ENCODE measurements at places on chromosomes 16 and 17.

- no peak for DNase-seq
These were observed 15.9 kb downstream of the ADPRM start for GRCh38 chr17:10713318-10713717.

- DNase-seq, result no peak
These were observed 130.1 kb upstream of the SEC14L1 start for GRCh38 chr17:77010667-77011066.

DNA sequence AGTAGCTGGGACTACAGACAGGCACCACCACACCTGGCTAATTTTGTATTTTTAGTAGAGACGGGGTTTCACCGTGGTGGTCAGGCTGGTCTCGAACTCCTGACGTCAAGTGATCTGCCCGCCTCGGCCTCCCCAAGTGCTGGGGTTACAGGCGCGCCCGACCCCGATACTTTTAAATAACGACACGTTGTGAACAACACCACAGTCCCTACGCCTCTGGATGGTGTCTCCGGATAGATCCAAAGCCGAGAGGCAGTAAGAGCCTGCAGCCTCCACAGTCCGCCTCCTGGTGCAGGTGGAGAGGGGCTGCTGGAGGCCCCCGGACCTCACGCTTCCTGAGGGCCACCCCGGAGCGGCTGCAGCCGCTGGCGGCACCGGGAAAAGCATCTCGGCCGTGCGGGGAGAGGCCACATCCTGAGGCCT, 741 bp upstream of the TLCD3A start:
- DNase-seq, result no peak

DNA sequence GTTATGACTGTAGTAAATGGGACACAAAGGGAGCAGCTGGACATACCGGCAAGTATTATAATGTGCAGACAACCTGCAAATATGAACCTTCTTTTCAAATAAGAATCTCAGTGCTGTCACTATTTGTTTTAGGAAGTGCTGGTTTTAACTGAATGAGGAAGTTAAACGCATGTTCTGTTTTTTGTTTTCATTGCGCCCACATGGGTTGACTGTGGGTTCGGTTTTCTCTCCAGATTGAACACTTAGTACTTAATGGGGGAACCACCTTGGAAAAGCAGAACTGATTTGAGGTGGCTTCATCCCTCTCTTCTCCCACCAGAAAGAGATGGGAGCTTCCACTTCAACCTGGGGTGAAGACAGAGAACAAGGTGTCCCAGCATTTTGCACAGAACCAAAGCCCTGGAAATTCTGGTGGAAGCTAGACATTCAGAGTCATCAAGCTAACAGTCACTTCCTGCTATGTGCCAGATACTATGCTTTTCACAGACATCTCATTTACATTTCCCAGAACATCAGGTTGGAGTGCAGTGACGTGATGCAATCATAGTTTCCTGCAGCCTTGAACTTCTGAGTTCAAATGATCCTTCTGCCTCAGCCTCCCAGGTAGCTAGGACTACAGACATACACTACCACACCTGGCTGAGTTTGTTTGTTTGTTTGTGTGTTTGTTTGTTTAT, 149.8 kb downstream of the CDH13 start:
- no peak for DNase-seq

GRCh38 chr17:26775219-26775822, 518.6 kb upstream of the WSB1 start:
- DNase-seq, result no peak

DNA sequence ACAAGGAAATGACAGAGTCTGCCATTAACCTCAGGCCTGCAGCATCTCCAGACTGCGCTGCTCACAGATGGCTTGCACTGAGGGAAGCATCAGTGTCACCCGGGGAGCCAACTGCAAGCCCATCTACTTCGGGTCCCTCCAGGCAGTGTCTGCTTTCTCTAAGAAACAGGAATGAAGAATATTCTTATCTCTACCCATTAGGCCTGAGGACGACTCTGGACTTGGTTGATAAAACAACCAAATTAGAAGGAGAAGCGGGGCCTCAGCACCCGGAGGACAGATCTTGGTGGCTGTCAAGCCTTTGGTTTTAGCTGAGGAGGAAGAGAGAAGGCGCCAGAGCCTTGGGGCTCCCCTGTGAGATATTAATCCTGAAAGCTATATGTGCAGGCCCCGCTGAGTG, 19.5 kb upstream of the MGAT5B start:
- no peak for DNase-seq

DNA sequence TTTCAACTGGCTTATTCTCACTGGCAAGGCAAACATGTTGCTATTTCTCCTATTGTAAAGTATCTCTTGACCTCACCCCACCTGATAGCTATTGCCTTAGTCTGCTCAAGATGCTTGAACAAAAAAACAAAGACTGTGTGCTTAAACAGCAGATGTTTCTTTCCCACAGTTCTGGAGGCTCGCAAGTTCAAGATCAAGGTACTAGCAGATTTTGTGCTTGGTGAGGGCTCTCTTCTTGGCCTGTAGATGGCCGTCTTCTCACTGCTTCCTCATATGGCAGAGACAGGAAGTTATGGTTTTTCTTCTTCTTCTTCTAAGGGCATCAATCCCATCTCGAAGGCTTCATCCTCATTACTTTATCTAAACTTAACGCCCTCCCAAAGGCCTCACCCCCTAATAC, 109.7 kb upstream of the CLEC3A start:
- no peak for DNase-seq

GRCh38 chr16:89931305-89931896, 8.3 kb downstream of the TUBB3 start:
- no peak for DNase-seq

All from nephron progenitor cell (in vitro differentiated cells).